ENCODE measurements at places on chromosomes 16 and 17.

- DNase-seq = no peak
These were observed 3.1 kb upstream of the LCAT start for GRCh38 chr16:67946966-67947558.

GRCh38 chr17:39306509-39307212 is 80.9 kb upstream of the STAC2 start:
- no peak for DNase-seq

- DNase-seq = no peak
These were observed 24.7 kb downstream of the DNAJC7 start for GRCh38 chr17:41992576-41992975.

DNA sequence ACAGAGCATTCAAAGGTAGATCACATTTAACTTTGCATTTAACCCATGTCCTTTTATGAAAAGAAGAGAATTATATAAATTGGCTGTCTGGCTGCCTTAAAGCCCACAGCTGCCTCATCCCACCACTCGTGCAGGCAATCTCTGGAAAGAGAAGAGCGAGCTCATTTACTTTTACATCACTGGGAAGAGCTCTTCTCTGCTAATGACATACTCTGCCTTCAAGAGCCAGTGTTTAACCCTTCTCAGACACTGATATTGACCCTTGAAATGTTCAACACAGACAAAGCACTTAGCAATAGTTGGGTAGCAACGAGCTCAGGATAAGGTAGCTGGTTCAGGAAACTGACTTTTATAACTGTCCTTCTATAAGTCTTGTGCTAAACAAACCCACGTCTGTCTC is 6.8 kb downstream of the KRT38 start:
- no peak for DNase-seq

DNA sequence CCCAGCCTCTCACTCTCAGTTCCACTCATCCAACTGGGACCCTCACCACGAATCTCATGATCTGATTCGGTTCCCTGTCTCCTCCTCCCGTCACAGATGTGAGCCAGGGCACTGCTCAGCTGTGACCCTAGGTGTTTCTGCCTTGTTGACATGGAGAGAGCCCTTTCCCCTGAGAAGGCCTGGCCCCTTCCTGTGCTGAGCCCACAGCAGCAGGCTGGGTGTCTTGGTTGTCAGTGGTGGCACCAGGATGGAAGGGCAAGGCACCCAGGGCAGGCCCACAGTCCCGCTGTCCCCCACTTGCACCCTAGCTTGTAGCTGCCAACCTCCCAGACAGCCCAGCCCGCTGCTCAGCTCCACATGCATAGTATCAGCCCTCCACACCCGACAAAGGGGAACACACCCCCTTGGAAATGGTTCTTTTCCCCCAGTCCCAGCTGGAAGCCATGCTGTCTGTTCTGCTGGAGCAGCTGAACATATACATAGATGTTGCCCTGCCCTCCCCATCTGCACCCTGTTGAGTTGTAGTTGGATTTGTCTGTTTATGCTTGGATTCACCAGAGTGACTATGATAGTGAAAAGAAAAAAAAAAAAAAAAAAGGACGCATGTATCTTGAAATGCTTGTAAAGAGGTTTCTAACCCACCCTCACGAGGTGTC is 26.6 kb downstream of the STH start:
- no peak for DNase-seq

DNA sequence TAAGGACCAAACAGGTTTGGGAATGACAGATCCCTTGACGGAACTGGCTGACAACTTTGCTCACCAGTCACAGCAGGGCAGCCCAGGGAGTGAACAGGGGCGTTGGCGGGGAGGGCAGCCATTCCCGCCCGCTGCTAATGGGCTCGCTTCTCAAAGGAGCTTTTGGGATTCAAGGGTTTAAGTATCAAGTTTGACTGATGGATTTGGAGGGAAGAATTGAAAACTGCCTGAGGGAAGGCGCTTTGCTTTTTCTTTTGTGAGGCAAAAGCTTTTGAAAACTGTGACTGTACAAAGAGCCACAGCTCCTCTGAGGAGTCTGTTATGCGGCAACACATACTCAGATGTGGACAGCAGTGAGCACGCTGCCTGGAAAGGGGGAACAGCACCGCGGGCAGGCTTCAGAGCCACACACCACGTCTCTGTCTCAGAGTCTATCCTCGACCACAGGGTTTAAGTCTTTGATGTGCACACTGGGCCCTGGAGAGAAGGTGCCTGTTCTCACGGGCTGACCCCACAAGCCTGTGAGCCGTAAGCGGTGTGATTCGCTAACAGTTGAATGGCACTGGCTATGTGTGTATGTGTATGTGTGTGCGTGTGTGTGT is 79.9 kb upstream of the HSBP1 start:
- no peak for DNase-seq

DNA sequence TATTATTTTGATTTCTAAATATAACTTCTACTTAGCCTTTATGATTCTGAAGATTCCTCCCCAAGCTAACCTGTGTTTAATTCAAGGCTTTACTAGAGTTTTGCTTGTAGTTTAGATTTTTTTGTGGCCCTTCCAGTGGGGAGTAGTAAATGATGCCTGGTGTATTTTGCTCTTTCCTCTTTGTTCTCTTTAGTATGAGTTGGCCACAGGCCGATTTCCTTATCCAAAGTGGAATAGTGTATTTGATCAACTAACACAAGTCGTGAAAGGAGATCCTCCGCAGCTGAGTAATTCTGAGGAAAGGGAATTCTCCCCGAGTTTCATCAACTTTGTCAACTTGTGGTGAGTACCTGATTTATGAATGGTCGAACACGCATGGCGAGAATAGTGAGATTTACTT is 108.3 kb downstream of the MAP2K4 start:
- DNase-seq = no peak

GRCh38 chr16:28534542-28535373 is 4.0 kb downstream of the NUPR1 start:
- no peak for DNase-seq

- no peak for DNase-seq
These were observed 81.9 kb downstream of the TUBD1 start for GRCh38 chr17:59810894-59811153.

DNA sequence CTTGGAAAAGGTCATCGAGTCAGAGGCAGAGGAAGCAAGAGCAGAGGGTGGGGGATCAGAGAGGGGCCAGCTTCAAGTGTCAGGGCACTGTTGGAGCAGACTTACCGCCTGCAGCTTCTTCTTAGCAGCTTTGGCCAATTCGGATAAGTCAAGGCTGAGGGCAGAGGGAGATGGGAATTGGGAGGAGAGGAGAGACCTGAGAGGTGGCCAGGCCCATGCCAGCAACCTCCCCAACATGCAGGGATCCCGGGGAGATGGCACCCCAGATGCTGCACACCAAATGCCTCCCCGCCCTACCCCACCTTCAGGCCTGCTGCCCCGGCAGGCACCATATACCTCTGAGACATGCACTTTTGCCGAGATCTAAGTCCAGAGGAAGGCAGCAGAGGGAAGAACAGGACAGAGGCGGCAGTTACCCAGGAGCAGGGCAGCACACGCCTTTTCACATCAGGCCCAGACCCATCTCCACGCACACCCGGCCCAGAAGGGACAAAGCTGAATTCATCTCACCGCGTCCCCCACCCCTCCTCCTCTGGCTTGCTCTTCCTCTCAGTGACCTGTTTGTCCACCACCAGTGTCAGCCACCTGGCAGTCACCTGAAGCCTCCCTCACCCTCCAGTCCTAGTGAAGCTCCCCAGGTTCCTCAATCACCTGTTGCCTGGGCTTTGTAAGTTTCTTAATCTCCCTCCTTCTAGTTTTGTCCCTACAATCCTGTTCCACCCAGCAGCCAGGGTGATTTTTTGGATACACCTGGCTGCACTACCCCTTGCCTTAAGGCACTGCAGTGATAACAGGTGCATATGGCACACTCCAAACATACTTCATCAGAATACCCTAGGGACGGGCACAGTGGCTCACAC is 10.4 kb downstream of the TP53I13 start:
- no peak for DNase-seq

GRCh38 chr17:40963838-40964237 is 2.9 kb downstream of the KRT39 start:
- no peak for DNase-seq

- no peak for DNase-seq
These were observed 111.7 kb upstream of the FOXF1 start for GRCh38 chr16:86398622-86399021.

GRCh38 chr16:2501946-2502895 is 11.5 kb upstream of the ATP6V0C start:
- DNase-seq = no peak

DNA sequence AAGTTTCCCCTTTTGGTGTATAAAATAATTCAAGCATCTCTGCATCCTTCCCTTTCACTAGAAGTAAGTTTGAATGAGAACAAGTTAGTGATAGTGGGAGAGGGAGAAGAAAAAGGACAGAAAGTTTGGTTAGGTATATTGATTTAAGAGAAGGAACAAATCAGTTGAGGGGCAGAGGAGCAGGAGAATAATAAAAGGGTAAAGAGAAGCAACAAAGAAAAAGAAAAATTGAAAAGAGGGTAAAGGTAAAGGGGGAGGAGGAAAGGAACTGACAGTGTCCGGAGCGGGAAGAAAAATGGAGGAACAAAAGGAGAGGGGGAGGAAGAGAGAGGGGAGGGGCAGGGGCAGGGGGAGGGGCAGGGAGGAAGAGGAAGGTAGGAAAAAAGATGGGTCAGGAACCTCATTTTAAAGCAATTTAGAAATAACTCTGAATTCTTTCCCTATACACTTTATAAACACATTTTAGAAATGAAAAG is 6.3 kb upstream of the IGF2BP1 start:
- no peak for DNase-seq

GRCh38 chr16:22813223-22813947 is 577 bp upstream of the HS3ST2 start:
- no peak for DNase-seq

Measured in activated CD4-positive, alpha-beta memory T cell treated with anti-CD3 and anti-CD28 coated beads, Interleukin-2, amount 10 ng/mL, durations not matched to agents 7 days and 5 days (primary cell).